ENCODE measurements at places on chromosomes 1 and 21.

DNA sequence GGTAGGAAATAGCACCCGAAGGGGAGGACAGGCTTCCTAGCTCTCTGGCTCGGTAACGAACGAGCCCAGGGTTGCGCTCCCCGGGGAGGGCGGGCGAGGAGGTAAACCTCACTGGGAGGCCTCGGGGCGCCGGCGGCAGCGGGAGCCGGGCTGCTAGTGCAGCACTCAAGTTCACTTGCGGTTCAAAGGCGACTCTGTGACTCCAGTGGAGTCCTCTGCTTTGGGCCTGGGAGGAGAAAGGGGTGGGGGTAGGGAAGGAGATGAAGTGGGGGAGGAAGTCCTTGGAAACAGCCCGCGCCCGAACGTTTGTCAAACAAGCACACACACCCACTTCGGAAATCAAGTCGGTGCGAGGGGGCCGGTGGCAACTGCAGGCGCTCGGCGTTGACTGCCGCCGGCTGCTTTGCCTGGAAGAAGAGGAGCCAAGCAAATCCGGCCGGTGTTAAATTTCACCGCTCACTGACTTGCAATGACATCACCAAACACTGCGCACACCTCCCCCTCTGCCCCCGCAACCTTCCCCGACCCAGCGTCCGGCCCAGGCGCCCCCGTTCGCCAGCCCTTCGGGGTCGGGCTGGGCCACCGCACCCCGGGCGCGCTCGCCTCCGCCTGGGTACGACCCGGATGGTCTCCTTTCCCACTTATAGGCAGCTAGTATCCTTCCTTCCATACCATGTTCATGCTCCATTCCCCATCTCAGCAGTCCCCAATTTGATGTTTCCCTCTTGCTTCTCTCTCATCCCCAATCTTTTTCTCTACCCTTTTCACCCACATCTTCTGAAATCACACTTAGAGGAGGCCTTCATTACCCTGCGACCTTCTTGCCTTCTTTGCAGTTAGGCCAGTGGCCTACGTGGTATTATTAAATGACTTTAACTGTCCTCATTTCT is at the start of gene COL24A1:
Gene COL24A1, minus strand, starts transcription at position 207 of the 890 bp plus-strand sequence. CDS start 376 bp downstream, outside the sequence.
- no peak for DNase-seq

- no peak for DNase-seq
These were observed 6.1 kb downstream of the STX12 start for GRCh38 chr1:27779122-27779521.

DNA sequence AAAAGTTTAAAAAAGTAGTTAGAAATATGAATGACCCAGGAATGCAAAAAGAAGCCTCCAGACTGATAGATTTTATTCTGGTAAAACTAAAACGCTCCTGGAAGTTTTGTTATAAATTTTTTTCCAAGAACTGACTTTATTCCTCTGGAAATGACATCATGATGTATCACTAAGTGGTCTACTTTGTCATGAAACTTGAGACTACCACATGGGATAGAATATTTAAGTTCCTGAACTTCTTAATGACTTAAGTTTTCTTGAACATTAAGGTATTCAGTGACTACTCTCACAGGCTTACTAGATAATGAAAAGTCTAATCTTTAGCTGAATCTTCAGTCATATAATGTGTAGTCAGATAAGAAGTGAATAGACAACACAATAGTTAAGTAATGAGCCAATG is 842.2 kb downstream of the USP25 start:
- DNase-seq, result no peak

DNA sequence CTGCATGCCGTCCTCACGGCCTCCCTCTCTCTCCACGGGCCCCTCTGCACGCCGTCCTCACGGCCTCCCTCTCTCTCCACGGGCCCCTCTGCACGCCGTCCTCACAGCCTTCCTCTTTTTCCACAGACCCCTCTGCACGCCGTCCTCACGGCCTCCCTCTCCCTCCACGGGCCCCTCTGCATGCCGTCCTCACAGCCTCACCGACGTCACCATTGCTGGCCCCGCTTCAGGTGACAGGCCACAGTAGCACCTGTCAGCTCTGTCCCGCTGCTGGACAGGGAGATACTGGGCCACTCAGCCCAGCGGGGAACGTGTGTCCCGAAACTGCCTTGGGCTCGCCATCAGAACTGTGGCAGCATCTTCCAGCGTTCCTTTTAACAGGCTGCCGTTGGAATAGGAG is 82.8 kb upstream of the COL6A1 start:
- no peak for DNase-seq

- no peak for DNase-seq
These were observed 33.5 kb downstream of the ASH1L start for GRCh38 chr1:155529109-155529508.

DNA sequence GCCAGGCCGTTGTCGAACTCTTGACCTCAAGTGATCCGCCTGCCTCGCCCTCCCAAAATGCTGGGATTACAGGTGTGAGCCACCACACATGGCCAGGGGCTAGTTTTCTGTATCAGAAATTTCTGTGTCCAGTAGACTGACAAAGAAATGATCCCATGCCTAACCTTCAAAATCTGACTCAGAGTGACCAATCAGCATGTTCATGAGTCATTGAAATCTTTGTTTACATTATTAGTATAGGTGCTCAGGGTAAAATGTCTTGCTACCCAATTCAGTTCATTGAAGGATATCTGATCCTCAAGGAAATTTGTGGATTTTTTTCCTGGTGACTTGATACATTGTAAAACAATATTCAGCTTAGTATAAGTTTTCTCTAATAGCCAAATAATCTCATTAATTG is 11.0 kb upstream of the LDLRAD2 start:
- no peak for DNase-seq

Data from activated CD4-positive, alpha-beta T cell treated with anti-CD3 and anti-CD28 coated beads for 1 hour (primary cell).